Uterus (tissue), 4 donors: ENCODE measurements at places on chromosomes 7 and 10. TPM values are rescaled to one million over a fixed set of nuclear protein-coding genes. Genes with fewer than 3 reads are reported as not detected.

Gene ABCC2
- 0.29 TPM for total RNA-seq

DNA sequence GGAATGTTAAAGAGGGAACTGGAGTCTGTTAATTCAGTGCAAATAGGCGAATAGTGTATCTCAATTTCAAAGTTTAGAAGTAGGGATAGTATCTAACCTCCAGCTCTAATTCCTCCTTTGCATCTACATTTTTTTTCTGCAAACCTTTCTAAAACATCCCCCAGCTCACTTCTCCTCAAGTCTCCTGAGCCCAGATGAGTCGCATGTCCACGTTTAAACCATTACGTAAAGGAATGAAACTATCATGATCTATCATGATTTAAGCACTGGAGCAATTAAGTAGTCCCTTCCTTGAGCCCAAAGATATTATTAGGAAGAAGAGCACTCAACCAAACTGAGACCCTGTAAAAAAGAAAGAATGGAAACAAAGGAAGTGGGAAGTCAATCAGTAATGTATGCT, 29.9 kb downstream of the GPR22 start:
- no peak for DNase-seq

DNA sequence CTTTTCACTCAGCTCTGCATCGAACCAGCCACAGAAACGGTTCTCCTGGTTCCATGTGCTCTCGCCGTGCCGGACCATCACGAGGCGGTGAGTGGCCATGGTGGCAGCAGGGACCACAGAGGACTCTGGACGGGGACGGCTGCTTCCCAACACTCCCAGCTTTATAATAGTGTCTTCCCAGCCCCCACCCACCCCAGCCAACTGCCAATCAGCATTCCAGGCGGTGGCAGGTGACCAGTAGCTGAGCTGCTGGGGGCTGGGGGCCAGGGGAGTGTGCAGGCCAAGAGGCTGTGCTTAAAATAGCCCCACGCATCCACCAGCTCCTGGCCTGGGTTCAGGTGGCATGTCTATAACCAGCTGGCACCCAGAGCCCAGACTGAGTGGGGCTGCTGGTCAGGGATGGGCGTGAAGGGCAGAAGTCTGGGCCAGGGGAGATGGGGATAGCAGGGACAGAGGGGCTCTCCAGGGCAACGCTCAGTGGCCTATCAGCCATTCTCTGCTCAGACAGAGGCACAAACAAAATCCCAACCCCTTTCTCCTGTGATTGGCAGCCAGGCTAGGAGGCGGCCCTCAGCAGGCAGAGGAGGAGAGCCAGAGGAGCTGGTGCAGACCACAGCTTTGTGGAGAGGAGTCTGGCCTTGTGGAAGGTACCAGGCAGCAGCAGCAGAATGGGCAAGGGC, at the start of gene PGAM2:
Gene PGAM2, minus strand, starts transcription at position 137 of the 680 bp plus-strand sequence. Its CDS starts 38 bp downstream, at position 99.
- no peak for DNase-seq

- DNase-seq = no peak
Observed at GRCh38 chr7:28329661-28330363, 82.5 kb upstream of the CREB5 start.

- no peak for DNase-seq
Observed at GRCh38 chr10:126704649-126705048, 34.2 kb upstream of the C10orf90 start.

GRCh38 chr10:72083790-72084459, 4.4 kb downstream of the SPOCK2 start:
- no peak for DNase-seq

DNA sequence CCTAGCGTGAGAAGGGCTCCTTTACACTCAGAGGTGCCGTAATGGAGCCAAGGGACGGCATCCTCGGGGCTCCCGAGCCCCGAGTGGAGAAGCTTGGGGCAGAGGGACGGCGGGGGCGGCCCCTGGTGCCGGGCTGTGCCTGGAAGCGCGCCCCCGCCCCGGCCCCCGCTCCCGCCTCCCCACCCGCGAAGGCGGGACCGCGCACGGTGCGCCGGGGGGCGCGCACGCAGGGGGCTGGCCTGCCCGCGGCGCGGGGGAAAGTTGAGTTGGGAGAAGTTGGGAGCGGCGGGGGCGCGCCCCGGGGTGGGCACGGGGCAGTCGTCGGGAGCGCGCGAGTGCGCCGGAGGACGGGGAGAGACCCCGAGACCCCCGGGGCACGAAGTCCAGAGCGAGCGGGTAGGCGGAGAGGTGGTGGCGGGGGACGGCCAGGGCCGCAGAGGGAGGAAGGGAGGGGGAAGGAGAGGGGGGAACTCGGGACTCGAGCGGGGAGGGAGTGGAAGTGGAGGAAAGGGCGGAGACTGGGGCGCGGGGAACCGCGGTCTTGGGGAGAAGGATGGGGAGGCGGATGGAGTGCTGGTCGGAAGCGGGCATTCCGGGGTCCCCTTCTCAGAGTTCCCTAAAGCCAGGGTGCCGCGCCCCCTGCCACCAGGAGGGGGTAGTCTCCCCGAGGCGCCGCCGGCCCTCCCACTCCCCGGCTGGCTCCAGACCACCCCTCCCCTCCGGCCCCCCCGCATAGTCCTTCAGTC, at the start of gene SLC4A2:
Gene SLC4A2, plus strand, starts transcription at position 223 of the 746 bp plus-strand sequence. CDS start 2,399 bp downstream, outside the sequence.
- DNase-seq = peak; percentile 81

GRCh38 chr10:12978891-12979290, 22.6 kb downstream of the CCDC3 start:
- DNase-seq = no peak

Gene HOGA1
- 1.2 TPM for total RNA-seq

Gene ORC5
- 39.2 TPM for total RNA-seq
